Effector CD8-positive, alpha-beta T cell (primary cell): ENCODE measurements at places on chromosomes 1 and 21.

- no peak for DNase-seq
These were observed 29.4 kb upstream of the VASH2 start for GRCh38 chr1:212920896-212921295.

- DNase-seq: peak; percentile 34
These were observed 14.5 kb upstream of the C1orf141 start for GRCh38 chr1:67149179-67149770.

GRCh38 chr1:178277793-178278530 is 184.1 kb downstream of the RASAL2 start:
- DNase-seq: no peak

DNA sequence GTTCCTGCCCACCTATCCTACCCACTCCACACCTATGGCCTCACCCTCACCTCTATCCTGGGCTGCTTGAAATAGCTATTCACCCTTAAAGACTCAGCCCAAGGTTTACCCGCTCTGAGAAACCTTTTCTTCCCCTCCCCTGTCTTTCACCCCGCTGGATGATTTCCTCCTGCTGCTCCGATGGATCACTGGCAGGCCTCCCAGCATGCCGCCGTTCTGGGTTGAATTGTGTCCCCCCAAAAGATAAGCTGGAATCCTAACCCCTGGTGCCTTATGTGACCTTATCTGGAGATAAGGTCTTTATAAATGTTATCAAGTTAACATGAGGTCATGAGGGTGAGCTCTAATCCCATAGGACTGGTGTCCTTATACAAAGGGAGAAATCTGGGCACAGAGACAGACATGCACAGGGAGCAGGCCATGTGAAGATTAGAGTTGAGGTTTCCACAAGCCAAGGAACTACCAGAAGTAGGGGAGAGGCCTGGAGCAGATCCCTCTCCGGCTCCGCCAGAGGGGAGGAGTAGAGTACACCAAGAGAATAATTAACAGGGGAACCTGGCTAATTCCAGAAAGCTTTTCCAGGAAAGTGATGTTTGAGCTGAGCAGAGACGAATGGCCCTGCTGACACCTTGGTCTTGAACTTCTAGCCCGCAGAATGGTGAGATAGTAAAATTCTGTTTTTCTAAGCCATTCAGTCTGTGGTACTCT is 110.0 kb upstream of the SERBP1 start:
- no peak for DNase-seq

GRCh38 chr1:169163059-169163458 is 56.6 kb downstream of the ATP1B1 start:
- no peak for DNase-seq

DNA sequence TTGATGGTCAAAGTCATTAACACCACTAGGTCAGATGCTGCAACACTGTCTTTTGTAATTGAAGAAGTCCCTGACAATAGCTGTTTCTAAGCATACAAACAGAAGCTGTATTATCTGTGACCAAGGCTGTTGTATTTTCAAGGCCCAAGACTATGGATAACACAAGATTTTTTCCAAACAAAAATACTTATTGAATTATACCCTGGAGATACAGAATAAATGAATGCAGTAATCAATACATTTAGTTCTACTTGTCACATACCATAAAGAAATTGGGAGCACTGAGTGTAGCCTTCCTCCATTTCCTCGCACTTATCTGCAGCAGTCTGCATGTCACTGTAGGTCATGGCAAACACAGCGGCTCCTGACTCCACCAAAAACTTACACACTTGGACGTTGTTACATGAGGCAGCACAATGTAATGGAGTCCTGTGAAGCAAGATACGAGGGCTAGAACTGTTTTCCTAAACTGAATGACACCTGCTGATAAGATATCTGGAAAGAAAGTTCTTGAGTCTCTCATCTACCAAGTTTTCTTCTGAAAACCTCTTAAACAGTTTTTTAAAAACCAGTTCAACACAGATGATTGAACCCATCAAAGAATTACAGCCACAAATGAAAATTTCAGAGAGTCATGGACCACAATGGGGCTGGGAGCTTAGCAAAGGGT is 56.9 kb downstream of the TP53BP2 start:
- DNase-seq: no peak
